Muscle of leg (tissue), 16 donors: ENCODE measurements at places on chromosomes 2 and 18. TPM values are rescaled to one million over a fixed set of nuclear protein-coding genes. Genes with fewer than 3 reads are reported as not detected.

Gene KCNJ13
- total RNA-seq = not detected

Gene COQ10B
- total RNA-seq = 11.6 TPM

Gene SERPINB7
- total RNA-seq = not detected

Gene AGXT
- total RNA-seq = 0.13 TPM

Gene DLX1
- 0.09 TPM for total RNA-seq

Gene DNAH7
- total RNA-seq = 0.31 TPM

Gene AQP12A
- not detected for total RNA-seq

Gene NCKAP5
- total RNA-seq = 4.7 TPM

Gene MAPK4
- total RNA-seq = 4.7 TPM

Gene CASP10
- total RNA-seq = 6.7 TPM

Gene SRD5A2
- under 0.01 TPM for total RNA-seq

Gene PGAP1
- total RNA-seq = 12.7 TPM

Gene FSIP2
- total RNA-seq = 2.6 TPM

Gene GNLY
- 0.31 TPM for total RNA-seq

Gene ANKAR
- total RNA-seq = 16.3 TPM
